ENCODE measurements at places on chromosomes 12 and 14. TPM values are rescaled to one million over a fixed set of nuclear protein-coding genes. Genes with fewer than 3 reads are reported as not detected.

- no peak overlapping the region for H3K27ac ChIP-seq
- no peaks in the 10 kb centered on the region for H3K27me3 ChIP-seq
These were observed 16.2 kb downstream of the CDKL1 start for GRCh38 chr14:50380455-50380854.

DNA sequence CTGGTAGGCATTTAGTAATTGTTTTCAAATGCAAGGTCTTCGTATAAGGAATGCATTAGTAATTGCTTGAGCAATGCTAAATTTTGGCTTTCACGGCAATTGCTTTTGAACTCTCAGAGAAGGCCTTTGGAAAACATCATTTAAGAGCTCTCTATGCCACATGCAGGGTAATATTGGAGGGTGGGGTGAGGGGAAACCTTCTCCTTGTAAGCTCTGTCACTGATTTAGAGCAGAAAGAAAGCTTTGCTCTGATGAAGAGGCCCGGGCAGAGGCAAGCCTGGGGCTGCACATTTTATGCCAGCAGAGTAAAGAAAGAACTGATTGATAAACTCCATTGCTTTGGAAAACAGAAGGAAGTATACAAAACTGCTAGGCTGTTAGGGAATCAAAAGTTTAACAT is 70.9 kb downstream of the TRIM9 start:
- DNase-seq: no peak
- H3K36me3 ChIP-seq: no peaks in the 10 kb centered on the region
- no peak overlapping the region for H3K27ac ChIP-seq
- H3K4me3 ChIP-seq: no peak overlapping the region
- peaks cover 7% of the 10 kb centered on the region for H3K4me1 ChIP-seq
- H3K27me3 ChIP-seq: no peaks in the 10 kb centered on the region

GRCh38 chr14:53034688-53035230 is 83.9 kb upstream of the FERMT2 start:
- no peaks in the 10 kb centered on the region for H3K27me3 ChIP-seq
- no peak overlapping the region for H3K27ac ChIP-seq
- no peaks in the 10 kb centered on the region for H3K4me1 ChIP-seq

DNA sequence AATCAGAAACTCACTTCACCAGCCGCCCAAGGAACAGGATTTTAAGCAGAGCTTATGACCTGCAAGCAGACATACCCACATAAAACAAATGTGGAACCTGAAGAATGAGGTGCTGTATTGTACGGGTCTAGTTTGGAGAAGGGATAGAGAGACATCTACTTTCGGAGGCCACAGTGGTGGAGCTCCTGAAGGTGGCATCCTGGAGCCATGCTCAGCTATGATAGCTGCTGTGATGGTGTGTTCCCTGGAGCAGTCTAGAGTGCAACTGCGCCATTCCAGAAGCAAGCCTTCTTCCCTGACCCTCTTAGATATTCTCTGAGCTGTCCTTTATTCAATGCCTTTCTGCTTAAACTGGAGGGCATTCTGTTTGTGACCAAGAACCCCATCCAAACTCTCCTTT is 402.6 kb downstream of the FUT8 start:
- no peaks in the 10 kb centered on the region for H3K36me3 ChIP-seq
- no peaks in the 10 kb centered on the region for H3K27me3 ChIP-seq
- no peaks in the 10 kb centered on the region for H3K4me1 ChIP-seq
- no peak overlapping the region for H3K27ac ChIP-seq

- DNase-seq: no peak
- H3K27ac ChIP-seq: no peak overlapping the region
- no peaks in the 10 kb centered on the region for H3K27me3 ChIP-seq
- H3K36me3 ChIP-seq: peaks cover 36% of the 10 kb centered on the region
- no peaks in the 10 kb centered on the region for H3K4me1 ChIP-seq
These were observed 173.5 kb downstream of the ANO6 start for GRCh38 chr12:45389426-45389825.

DNA sequence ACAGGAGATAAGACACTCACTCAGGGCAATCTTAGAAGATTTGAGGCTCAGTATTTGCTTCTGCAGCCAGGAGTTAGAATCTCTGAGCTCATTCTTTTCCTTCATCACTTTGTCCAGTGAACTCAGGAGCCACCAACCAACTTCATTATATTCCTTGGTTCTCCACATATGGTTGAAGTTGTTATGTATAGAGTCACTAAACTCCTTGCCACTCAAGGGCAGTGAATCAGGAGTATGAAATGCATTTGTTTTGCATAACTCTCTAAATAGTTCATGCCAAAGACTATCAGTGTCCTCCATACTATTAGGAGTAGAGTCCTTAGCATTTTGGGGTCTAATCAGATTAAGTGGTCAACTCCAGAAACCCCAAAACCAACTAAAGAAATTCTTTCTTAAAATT is 150.6 kb downstream of the CCDC59 start:
- no peak overlapping the region for H3K4me3 ChIP-seq
- DNase-seq: no peak
- no peaks in the 10 kb centered on the region for H3K36me3 ChIP-seq
- no peaks in the 10 kb centered on the region for H3K4me1 ChIP-seq
- no peak overlapping the region for H3K27ac ChIP-seq

DNA sequence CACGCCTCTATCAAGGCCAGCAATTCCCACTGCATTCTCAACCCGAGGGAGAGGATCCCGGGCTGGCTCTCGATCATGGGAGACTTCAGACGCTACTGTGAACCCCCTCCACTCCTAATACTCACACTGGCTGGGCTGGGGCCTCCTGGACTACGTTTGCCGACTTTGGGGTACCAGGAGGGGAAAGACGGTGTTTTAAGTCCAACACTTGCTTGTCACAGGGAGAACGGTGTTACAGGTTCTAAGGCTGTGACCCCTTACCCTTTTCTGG is 463 bp downstream of the NACA start:
- H3K27ac ChIP-seq: peak overlapping the region; percentile 98
- peaks cover 26% of the 10 kb centered on the region for H3K36me3 ChIP-seq
- peak overlapping the region; percentile 78 for H3K4me3 ChIP-seq
- H3K4me1 ChIP-seq: peaks cover 42% of the 10 kb centered on the region
- DNase-seq: no peak

GRCh38 chr14:96203635-96204034 is 1.0 kb upstream of the BDKRB2 start:
- no peaks in the 10 kb centered on the region for H3K36me3 ChIP-seq
- H3K27ac ChIP-seq: no peak overlapping the region
- no peak for DNase-seq

DNA sequence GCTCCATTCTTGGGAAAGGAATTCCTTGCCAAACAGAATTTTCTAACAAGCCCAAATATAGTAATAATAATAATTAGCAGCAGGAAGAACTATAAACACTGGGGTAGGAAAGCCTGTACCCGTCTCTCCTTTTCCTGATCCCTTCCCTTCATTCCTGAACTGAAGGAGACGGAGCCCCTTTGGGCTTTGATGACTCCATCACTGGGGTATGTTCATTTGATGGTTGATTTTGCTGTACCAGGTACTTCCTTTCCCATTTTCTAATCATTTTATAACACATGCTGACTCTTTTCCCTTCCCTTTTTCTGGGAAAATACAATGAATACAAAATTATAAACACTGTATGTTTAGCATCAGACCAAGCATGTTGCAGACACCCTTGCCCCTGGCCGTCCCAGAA is 3.6 kb upstream of the RCOR1 start:
- no peak overlapping the region for H3K4me3 ChIP-seq
- H3K27me3 ChIP-seq: no peaks in the 10 kb centered on the region
- H3K27ac ChIP-seq: no peak overlapping the region
- peaks cover 9% of the 10 kb centered on the region for H3K4me1 ChIP-seq
- no peak for DNase-seq
- no peaks in the 10 kb centered on the region for H3K36me3 ChIP-seq

DNA sequence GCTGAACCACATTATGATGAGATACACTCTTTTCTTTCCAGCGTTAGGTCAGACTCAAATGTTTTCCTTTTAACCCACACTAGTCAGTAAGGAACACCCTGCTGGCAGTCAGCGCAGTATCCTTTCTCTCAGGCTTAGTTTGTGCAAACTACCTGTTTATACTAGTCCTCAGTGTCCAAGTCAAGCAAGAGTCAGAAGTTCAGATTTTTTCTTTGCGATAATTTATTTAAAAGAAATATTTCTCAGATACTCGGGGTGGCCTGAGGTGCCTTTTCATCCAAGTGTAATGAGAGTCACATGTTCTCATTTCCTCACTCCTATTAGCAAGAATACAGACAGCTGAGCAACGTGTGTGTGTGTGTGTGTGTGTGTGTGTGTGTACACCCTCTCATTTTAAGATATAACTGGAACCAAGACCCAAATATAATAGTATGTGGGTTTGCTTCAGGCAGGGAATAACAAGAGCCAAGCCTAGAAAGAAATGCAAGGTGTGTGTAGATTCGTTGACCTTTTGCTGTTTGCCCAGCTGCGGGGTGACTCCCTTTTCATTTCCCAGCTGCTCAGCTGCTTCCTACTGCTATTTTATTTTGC is 182.7 kb downstream of the KICS2 start:
- H3K36me3 ChIP-seq: no peaks in the 10 kb centered on the region
- H3K27me3 ChIP-seq: no peaks in the 10 kb centered on the region
- H3K27ac ChIP-seq: no peak overlapping the region
- DNase-seq: no peak

DNA sequence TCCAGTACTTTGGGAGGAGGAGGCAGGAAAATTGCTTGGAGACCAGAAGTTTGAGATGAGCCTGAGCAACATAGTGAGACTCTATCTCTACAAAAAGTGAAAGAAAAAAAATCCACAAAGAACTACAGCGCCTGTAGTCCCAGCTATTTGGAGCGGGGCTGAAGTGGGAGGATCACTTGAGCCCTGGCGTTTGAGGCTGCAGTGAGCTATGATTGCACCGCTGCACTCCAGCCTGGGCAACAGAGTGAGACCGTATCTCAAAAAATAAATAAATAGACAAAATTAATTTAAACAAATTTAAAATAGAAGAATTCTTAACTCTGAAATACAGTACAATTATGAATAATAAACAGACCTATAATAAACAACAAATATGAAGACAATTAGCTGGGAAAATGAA is 40.9 kb downstream of the ATL1 start:
- H3K36me3 ChIP-seq: no peaks in the 10 kb centered on the region
- DNase-seq: no peak
- no peak overlapping the region for H3K27ac ChIP-seq
- H3K4me1 ChIP-seq: no peaks in the 10 kb centered on the region

GRCh38 chr12:22396253-22396652 is 61.7 kb upstream of the ST8SIA1 start:
- no peaks in the 10 kb centered on the region for H3K27me3 ChIP-seq
- H3K4me3 ChIP-seq: no peak overlapping the region
- H3K36me3 ChIP-seq: no peaks in the 10 kb centered on the region
- no peak for DNase-seq
- no peak overlapping the region for H3K27ac ChIP-seq

GRCh38 chr14:68948686-68949600 is 30.2 kb downstream of the ACTN1 start:
- no peaks in the 10 kb centered on the region for H3K36me3 ChIP-seq
- no peak overlapping the region for H3K27ac ChIP-seq
- H3K27me3 ChIP-seq: no peaks in the 10 kb centered on the region
- peaks cover 26% of the 10 kb centered on the region for H3K4me1 ChIP-seq
- no peak for DNase-seq
- H3K4me3 ChIP-seq: no peak overlapping the region

DNA sequence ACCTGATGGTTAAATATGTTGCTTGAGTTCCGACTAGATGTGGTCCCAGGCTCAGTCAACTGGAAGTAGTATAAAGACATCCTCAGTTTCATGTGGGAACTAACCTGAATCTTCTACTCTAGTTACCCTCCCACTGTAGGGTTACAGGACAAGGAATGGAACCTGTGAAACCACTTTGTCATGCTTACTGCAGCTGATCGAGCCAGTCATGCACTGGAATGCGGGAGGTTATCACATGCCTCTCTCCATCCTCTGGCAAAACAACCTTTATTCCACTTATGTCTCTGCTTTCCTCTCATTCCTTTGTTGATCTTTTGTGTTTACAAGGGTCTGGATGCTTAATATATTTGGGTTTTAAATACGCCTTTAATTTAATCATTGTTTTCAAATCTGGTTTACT is 111.9 kb upstream of the DDHD1 start:
- H3K4me3 ChIP-seq: no peak overlapping the region
- DNase-seq: no peak
- no peaks in the 10 kb centered on the region for H3K4me1 ChIP-seq

DNA sequence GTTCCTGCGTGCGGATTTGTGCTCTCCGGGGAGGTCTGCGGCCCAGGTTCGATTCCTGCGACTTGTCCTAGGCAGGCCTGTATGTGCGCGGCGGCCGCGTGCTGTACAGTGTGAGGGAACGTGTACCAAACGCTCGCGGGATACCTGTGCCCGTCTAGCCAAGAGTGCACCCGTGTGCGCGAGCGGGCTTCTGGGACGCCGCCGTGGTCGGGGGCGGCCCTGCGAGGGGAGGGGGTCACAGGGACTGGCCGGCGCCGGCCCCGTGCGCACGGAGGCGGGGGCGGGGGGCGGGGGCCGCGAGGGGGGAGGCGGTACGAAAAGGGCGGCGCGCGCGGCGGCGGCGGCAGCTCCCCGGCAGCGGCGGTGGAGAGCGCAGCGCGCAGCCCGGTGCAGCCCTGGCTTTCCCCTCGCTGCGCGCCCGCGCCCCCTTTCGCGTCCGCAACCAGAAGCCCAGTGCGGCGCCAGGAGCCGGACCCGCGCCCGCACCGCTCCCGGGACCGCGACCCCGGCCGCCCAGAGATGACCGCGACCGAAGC is at the start of gene DLK1:
Gene DLK1 (plus strand): TSS at position 343 of the 536 bp plus-strand sequence. CDS start 177 bp downstream, at position 520.
- H3K4me3 ChIP-seq: no peak within 1 kb of the TSS
- no peak for DNase-seq
- no peak within 1 kb of the TSS for H3K27ac ChIP-seq
- H3K4me1 ChIP-seq: no peaks in the 10 kb centered on the region
- H3K27me3 ChIP-seq: peaks cover 70% of the 10 kb centered on the region

GRCh38 chr12:78035901-78036606 is 205.4 kb downstream of the NAV3 start:
- DNase-seq: no peak
- no peak overlapping the region for H3K4me3 ChIP-seq
- no peak overlapping the region for H3K27ac ChIP-seq
- no peaks in the 10 kb centered on the region for H3K4me1 ChIP-seq
- H3K27me3 ChIP-seq: no peaks in the 10 kb centered on the region
- H3K36me3 ChIP-seq: no peaks in the 10 kb centered on the region

- H3K4me3 ChIP-seq: no peak overlapping the region
- no peaks in the 10 kb centered on the region for H3K36me3 ChIP-seq
- no peaks in the 10 kb centered on the region for H3K4me1 ChIP-seq
- no peak overlapping the region for H3K27ac ChIP-seq
- DNase-seq: no peak
- no peaks in the 10 kb centered on the region for H3K27me3 ChIP-seq
These were observed 905.1 kb downstream of the GALC start for GRCh38 chr14:87087881-87088280.

PDZRN4 gene
- total RNA-seq: 0.14 TPM

ARF6 gene
- total RNA-seq: 34.8 TPM

GLT8D2 gene
- total RNA-seq: 1.4 TPM

DACT1 gene
- 9.3 TPM for total RNA-seq

REM2 gene
- 0.47 TPM for total RNA-seq

P2RX2 gene
- 0.66 TPM for total RNA-seq

ZNF891 gene
- total RNA-seq: 1.0 TPM

IL31 gene
- total RNA-seq: 0.05 TPM

SDSL gene
- 2.1 TPM for total RNA-seq

NANOG gene
- total RNA-seq: 0.05 TPM
